ENCODE measurements at places on chromosomes 3 and 15. TPM values are rescaled to one million over a fixed set of nuclear protein-coding genes. Genes with fewer than 3 reads are reported as not detected.

- DNase-seq = peak; percentile 11
These were observed 401.9 kb upstream of the IL12A start for GRCh38 chr3:159586571-159587202.

DNA sequence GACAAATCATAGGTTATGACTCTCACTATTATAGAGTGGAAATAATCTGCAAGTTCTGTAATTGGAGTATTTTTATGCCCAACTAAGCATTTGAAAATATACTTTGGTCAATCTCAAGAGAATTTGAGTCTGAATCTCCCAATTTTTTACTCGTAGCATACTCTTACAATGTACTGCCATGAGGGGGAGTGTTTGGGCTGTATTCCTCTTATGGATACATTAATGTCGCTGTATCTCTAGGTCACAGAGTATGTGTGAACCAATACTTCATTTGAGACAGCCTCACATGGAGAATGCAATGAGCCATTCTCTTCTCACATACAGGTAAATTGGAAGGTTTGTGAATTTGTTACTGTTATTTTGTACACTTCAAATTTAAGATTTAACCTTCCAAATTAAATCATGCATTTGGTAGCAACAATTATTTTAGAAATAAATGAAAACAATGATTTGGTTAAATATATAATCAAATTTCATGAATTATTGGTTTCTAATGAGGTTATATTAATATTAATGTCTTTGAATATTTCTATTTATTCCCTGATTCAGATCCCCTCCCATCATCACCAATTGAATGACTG is 5.5 kb upstream of the CD200 start:
- no peak for DNase-seq

CLSTN2 gene
- total RNA-seq = 2.8 TPM

GRCh38 chr15:90716317-90716975 is 700 bp upstream of the BLM start:
- no peak for DNase-seq

SPSB4 gene
- 9.5 TPM for total RNA-seq

DNA sequence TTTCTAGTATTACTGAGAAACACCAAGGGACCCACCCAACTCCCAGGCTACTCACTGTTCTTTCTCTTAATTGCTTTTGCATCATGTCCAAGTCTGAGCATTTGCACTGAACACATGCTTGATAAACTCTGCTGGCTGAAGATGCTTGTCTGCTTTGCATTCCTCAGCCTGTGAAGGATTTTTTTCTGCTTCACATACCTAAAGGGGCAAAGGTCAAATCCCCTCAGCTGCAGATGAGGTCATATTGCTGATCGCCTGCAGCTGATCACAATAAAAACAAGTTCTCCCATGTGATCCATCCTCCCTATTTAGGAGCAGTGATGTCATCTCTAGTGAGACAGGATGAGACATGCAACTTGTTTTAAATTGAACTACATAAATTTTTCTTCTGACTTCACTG is 84.6 kb upstream of the DCBLD2 start:
- peak; percentile 9 for DNase-seq
